ENCODE measurements at places on chromosomes 2 and 18.

DNA sequence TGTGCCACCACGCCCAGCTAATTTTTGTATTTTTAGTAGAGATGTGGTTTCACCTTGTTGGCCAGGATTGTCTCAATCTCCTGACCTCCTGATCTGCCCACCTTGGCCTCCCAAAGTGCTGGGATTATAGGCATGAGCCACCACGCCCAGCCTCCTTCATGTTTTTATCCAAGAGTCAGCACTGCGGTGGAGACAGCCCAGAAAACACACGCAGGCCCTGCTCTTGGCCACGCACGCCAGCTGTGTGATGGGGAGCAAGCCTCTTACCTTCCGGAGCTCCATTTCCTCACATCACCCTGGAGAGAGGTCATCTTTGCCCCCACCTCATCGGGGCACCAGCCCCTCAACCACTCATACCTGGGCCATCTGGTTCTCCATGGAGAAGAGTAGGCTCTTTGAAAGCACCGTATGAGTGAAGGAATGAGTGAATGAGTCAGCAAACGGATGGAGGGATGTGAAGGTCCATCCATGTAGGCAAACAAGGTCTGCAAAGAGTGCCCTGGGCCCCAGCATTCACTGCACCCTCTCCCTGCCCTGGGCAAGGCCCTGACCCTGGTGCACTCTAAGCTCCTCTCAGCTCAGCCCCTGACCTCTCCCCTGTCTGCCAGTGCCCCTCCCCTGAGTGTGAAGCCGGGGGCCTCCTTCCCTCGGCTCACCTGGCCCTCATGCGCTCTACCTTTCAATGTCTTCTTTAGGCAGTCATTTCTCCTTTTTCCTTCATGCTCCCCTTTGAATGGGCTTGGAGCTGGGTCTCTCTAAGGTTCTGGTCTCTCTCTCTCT lies 7.4 kb downstream of the GYPC start:
- DNase-seq: no peak

DNA sequence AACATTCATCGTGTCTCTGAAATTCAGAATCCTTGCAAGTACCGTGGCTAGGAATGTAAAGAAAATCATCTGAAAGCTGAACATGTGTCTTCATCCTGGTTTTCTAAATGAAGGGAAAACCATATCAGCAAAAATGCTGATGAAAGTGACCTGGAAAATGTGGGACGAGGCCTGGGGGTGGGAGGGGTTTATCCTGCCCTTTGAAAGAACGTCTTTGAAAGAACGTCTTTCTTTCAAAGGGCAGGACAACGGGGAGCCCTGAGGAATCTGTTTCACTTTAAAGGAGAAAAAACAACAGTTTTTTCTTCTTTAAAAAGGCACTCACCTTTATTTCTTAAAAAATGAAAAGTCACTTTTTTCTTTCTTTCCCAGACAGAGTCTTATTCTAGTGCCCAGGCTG lies 185.2 kb downstream of the ALPK2 start:
- DNase-seq: no peak

DNA sequence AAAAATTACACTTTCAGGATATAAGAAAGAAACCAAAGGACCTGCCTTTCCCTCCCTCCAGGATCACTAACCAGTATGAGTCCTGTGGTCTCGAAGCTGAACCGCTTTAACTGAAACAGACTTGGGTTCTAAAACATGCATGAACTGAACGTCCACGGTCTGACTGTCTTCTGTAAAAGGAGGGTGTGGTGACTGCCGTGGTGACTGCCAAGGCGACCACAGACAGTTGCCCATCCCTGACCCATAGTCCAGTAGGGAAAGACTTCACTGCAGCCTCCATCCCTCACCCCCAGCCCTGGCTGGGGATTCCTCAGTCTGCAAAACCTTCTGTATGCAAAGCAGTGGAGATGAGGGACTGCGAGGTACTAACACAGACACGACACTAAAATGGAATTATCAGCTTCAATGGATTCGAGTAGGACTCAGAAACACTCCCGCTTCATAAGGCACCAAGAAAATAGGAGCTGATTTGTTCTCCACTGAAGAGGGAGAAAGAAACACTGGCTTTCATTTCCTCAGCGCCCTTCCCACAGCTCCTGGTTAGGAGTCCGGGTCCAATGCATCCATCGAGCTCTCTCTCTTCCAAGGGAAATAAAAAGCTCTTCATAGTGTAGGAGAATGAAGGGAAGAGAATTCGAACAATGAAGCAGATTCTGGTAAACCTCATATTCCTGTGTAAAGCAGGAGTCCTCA lies 197.2 kb downstream of the HDAC4 start:
- DNase-seq: no peak

DNA sequence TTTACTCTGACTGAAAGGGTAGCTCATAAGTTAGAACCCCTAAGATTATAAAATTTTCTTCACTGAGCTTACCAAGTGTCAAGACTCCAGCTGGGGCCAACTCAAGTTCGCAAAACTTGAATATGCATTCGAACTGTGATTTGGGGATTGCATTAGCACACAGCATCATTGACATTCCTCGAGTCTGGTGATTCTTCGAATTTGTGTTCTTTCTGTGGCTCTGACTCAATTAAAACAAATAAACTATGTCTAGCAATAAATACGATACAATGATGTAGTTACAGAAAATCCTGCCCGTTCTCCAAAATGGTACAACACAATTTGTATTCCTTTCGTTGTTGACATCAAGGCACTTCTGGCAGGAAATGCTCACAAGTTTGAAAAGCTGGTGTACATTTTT lies 11.1 kb downstream of the CCL20 start:
- no peak for DNase-seq
